ENCODE measurements at places on chromosomes 1 and 21.

- DNase-seq: no peak
Observed at GRCh38 chr1:78229344-78229743, 183.6 kb downstream of the GIPC2 start.

- no peak for DNase-seq
Observed at GRCh38 chr1:153883223-153883622, 39.5 kb downstream of the GATAD2B start.

- DNase-seq: no peak
Observed at GRCh38 chr1:54922921-54923421, 36.0 kb upstream of the DHCR24 start.

DNA sequence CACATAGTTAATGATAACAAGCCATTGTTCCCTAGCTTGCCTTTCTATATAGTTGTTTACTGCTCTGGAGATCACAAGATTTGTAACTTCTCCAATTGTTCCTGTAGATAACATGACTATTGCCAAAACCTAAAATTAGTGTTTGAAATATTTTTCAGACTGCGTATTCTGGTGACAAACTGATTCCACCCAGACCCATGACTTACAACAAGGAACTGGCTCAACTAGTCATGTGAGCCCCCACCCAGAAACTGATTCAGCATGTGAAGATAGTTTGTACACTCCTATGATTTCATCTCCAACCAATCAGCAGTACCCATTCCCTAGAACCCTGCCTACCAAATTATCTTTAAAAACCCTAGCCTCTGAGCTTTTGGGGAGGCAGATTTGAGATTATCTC lies 131.4 kb upstream of the BCL9 start:
- DNase-seq: no peak

GRCh38 chr1:6257541-6258069 lies 3.3 kb downstream of the GPR153 start:
- no peak for DNase-seq
